NB4 (cell line): ENCODE measurements at places on chromosomes 13 and 19.

DNA sequence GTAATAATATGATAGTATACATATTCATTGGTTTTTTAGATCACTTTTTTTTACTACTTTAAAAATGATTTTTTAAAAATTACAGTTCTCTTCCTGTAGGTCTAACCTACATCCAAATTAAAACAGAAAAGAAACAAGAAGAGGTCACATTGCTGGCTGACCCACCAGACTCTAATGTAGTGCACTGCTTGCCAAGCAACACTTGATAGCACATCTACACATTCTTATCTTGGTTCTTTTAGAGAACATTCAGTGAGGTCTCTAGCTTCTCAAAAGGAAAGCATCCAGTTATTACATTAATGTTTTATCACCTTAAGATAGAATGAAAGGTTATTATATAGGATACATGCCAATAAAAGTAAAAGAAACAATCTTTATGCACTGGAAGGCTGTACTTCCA is 35.6 kb downstream of the NDFIP2 start:
- DNase-seq, result no peak

GRCh38 chr13:80633251-80633650 is 292.3 kb upstream of the SPRY2 start:
- no peak for DNase-seq

- DNase-seq, result no peak
Measured at GRCh38 chr13:99056381-99057014, 78.6 kb upstream of the DOCK9 start.

DNA sequence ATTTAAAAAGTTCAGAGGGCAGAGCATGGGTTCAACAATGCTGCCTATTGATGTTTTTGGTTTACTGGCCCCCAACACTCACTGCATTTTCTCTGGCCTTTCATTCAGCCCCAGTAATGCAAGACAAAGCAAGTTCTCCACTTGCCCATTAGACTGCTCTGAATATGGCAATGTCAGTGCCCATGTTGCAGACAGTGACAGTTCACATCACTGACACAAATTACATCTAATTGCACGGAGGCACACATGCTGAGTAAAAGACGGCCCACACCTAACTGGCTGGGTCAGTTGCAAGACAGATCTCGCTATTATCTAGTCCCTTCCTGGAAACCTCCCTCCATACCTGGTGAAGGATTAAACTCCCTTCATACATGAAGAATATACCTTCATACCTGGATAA is 54.0 kb downstream of the ENOX1 start:
- no peak for DNase-seq

- no peak for DNase-seq
Measured at GRCh38 chr13:38755793-38756192, 68.9 kb downstream of the FREM2 start.

- DNase-seq, result no peak
Measured at GRCh38 chr19:43723588-43723987, 7.7 kb downstream of the IRGC start.
